ENCODE measurements at places on chromosomes 7 and 10. TPM values are rescaled to one million over a fixed set of nuclear protein-coding genes. Genes with fewer than 3 reads are reported as not detected.

COL17A1 gene
- total RNA-seq: 0.87 TPM

DNA sequence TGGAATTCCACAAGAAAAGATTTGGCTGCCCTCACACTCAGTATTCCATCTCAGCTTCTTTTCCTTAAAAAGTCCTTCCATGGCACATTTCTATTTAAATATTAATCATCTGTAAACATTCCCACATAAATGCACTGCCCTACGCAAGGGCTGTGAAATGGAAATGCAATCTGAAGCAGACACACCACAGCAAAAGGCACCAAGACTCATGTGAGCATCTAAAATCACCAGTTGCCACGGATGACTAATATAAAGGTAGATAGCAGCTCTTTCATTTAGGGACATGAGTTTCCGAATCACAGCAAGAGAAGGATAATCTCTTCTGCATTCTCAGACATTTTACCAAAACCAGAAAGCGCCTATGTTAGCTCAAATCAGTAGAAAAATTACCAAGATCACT lies 31.6 kb downstream of the COA1 start:
- H3K4me3 ChIP-seq: no peak overlapping the region
- no peaks in the 10 kb centered on the region for H3K36me3 ChIP-seq
- no peaks in the 10 kb centered on the region for H3K27me3 ChIP-seq
- H3K27ac ChIP-seq: no peak overlapping the region
- no peaks in the 10 kb centered on the region for H3K4me1 ChIP-seq
- no peak for DNase-seq

- H3K27ac ChIP-seq: no peak overlapping the region
- H3K27me3 ChIP-seq: no peaks in the 10 kb centered on the region
- peak; percentile 84 for DNase-seq
- H3K4me1 ChIP-seq: peaks cover 3% of the 10 kb centered on the region
- H3K4me3 ChIP-seq: no peak overlapping the region
These were observed 1.3 kb downstream of the LSMEM1 start for GRCh38 chr7:112481833-112482670.

GRCh38 chr10:130453036-130453720 lies 317.0 kb downstream of the GLRX3 start:
- no peaks in the 10 kb centered on the region for H3K36me3 ChIP-seq
- no peak overlapping the region for H3K4me3 ChIP-seq
- H3K27me3 ChIP-seq: no peaks in the 10 kb centered on the region
- H3K4me1 ChIP-seq: no peaks in the 10 kb centered on the region
- H3K27ac ChIP-seq: no peak overlapping the region

DNA sequence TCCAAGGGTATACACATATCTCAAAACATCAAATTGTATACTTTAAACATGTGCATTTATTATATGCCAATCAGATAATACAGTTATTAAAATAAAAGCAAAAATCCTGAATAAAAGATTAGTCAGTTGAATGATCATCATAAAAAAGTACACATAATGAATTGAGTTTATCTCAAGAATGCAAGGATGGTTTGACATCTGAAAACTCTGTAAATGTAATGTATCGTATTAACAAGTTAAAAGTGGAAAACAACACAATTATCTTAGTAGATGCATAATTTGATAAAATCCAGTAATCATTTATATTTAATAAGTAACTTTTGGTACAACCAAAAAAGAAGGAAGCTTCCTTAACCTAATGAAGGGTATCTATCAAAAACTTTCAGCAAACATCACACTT lies 86.6 kb downstream of the COL28A1 start:
- H3K27ac ChIP-seq: no peak overlapping the region
- no peaks in the 10 kb centered on the region for H3K36me3 ChIP-seq
- no peaks in the 10 kb centered on the region for H3K27me3 ChIP-seq
- DNase-seq: no peak

GRCh38 chr7:69631131-69631530 lies 32.9 kb downstream of the AUTS2 start:
- no peak overlapping the region for H3K27ac ChIP-seq
- DNase-seq: no peak
- H3K36me3 ChIP-seq: no peaks in the 10 kb centered on the region
- no peak overlapping the region for H3K4me3 ChIP-seq

GRCh38 chr7:35623381-35623780 lies 71.6 kb downstream of the HERPUD2 start:
- H3K4me1 ChIP-seq: no peaks in the 10 kb centered on the region
- DNase-seq: no peak
- no peak overlapping the region for H3K4me3 ChIP-seq
- H3K36me3 ChIP-seq: no peaks in the 10 kb centered on the region

DNA sequence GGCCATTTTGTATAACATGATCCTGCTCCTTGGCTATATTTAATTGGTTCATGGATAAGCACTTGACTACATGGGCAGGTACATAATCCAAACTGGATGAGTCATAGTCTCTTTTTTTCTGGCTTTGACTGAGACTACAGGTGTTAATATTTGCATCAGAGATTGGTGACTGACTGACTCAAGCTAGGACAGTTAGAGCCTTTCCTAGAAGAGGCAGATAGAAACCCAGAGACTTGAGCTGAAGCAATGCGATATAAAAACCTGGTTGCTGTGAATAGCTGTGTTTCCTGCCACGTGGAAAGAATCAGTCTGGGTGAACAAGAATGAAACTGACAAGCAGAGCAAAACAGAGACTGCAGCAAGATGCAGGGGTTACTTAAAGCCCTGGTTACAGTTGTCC lies 81.0 kb downstream of the SAMD9 start:
- no peaks in the 10 kb centered on the region for H3K27me3 ChIP-seq
- H3K27ac ChIP-seq: no peak overlapping the region
- H3K36me3 ChIP-seq: no peaks in the 10 kb centered on the region
- H3K4me3 ChIP-seq: no peak overlapping the region
- H3K4me1 ChIP-seq: no peaks in the 10 kb centered on the region

DNA sequence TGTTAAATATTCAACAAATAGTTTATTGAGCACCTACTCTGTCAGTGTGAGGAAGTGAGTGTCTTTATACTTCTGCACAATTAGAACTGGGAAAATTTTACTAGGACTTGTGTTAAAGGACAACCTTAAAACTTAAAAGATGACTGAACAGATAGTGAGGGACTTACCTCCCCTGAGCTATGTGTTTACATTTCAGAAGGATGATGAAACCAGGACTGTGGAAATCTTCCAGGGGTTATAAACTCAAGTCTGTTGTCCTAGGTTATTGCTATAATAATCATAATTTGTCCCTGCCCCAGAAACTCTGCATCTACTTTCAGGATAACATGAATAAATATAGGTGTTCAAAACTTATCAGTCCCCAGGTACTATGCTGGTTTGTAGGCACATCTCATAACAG lies 261.0 kb upstream of the MKLN1 start:
- no peaks in the 10 kb centered on the region for H3K36me3 ChIP-seq
- H3K27ac ChIP-seq: no peak overlapping the region
- DNase-seq: no peak
- H3K4me1 ChIP-seq: peaks cover 1% of the 10 kb centered on the region
- no peaks in the 10 kb centered on the region for H3K27me3 ChIP-seq

GRCh38 chr7:46170792-46171191 lies 249.7 kb upstream of the IGFBP3 start:
- no peaks in the 10 kb centered on the region for H3K36me3 ChIP-seq
- DNase-seq: no peak
- H3K4me3 ChIP-seq: no peak overlapping the region
- H3K27me3 ChIP-seq: no peaks in the 10 kb centered on the region
- no peaks in the 10 kb centered on the region for H3K4me1 ChIP-seq

DNA sequence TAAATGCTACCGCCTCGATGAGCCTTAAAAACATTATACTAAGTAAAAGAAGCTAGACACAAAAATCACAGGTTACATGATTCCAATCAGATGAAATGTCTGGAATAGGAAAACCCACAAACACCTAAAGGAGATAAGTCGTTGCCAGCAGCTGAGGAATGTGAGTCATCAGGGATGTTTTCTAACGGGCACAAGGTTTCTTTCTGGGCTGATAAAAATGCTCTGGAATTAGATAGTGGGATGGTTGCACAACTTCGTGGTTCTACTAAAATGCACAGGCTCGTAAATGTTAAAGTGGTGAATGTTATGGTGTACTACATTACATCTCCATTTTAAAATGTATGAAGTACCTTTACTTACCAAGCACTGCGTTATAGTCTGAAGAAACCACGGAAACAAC lies 9.7 kb downstream of the ABLIM1 start:
- no peak for DNase-seq
- H3K36me3 ChIP-seq: no peaks in the 10 kb centered on the region
- no peaks in the 10 kb centered on the region for H3K4me1 ChIP-seq
- no peak overlapping the region for H3K4me3 ChIP-seq

- H3K36me3 ChIP-seq: no peaks in the 10 kb centered on the region
- H3K4me1 ChIP-seq: no peaks in the 10 kb centered on the region
- H3K4me3 ChIP-seq: no peak overlapping the region
- H3K27me3 ChIP-seq: no peaks in the 10 kb centered on the region
These were observed 49.5 kb upstream of the RSU1 start for GRCh38 chr10:16866541-16867275.

DNA sequence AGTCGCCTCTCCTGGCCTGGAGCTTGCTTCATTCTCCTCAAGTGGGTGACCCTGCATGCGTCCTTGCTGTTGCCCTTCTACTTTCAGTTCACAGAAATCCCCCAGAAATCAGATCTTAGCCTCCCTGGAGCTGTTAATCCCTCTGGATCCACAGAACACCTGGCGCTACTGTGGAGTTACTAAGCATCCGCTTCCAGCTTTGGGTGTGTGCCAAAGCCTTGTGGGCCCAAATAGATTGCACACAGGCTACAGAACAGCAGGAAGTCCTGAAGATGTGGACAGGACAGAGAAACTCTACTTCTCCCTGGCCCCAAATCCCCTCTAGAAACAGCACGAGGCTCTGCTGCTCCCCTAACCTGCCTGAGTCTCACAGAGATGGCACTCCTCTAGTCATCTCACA lies 36.6 kb upstream of the PDLIM1 start:
- peaks cover 5% of the 10 kb centered on the region for H3K36me3 ChIP-seq
- peaks cover 2% of the 10 kb centered on the region for H3K4me1 ChIP-seq
- no peak for DNase-seq
- no peak overlapping the region for H3K27ac ChIP-seq

VSTM4 gene
- total RNA-seq: 24.6 TPM

GRCh38 chr7:70721500-70721899 lies 410.4 kb upstream of the GALNT17 start:
- H3K27ac ChIP-seq: no peak overlapping the region
- DNase-seq: no peak
- no peaks in the 10 kb centered on the region for H3K36me3 ChIP-seq
- no peaks in the 10 kb centered on the region for H3K4me1 ChIP-seq
- no peaks in the 10 kb centered on the region for H3K27me3 ChIP-seq

DNA sequence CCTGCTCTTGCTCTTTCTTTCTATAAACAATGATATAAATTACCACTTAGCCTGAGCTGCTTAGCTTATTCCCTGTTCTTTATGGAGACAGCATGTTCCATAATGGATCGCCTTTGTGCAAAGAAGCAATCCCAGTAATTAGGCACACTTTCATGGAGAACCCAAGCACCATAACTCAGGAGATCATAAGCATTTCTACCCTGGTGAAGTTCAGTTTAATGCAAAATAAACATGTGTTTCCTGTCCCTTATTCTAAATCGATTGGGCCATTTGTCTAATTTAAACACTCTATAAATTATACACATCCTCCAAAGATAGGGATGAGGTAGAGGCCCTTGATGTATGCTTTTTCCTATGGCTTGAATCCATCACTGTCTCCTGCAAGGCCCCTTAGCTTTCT lies 75.8 kb upstream of the TMEM72 start:
- no peak overlapping the region for H3K4me3 ChIP-seq
- no peak overlapping the region for H3K27ac ChIP-seq
- no peaks in the 10 kb centered on the region for H3K27me3 ChIP-seq
- no peak for DNase-seq

- H3K4me1 ChIP-seq: no peaks in the 10 kb centered on the region
- no peak overlapping the region for H3K4me3 ChIP-seq
- no peak for DNase-seq
- H3K27me3 ChIP-seq: no peaks in the 10 kb centered on the region
- no peak overlapping the region for H3K27ac ChIP-seq
These were observed 76.2 kb upstream of the KIF5B start for GRCh38 chr10:32132357-32132946.

CFTR gene
- total RNA-seq: 0.30 TPM

AGFG2 gene
- 29.2 TPM for total RNA-seq

GRCh38 chr7:91660734-91661356 lies 219.7 kb downstream of the MTERF1 start:
- H3K4me1 ChIP-seq: no peaks in the 10 kb centered on the region
- no peak overlapping the region for H3K4me3 ChIP-seq
- DNase-seq: no peak
- no peak overlapping the region for H3K27ac ChIP-seq
- no peaks in the 10 kb centered on the region for H3K27me3 ChIP-seq
- H3K36me3 ChIP-seq: no peaks in the 10 kb centered on the region
